ENCODE measurements at places on chromosomes 7 and 10.
A peak's percentile ranks its signal among the peaks of the same experiment; 100 is the strongest.

DNA sequence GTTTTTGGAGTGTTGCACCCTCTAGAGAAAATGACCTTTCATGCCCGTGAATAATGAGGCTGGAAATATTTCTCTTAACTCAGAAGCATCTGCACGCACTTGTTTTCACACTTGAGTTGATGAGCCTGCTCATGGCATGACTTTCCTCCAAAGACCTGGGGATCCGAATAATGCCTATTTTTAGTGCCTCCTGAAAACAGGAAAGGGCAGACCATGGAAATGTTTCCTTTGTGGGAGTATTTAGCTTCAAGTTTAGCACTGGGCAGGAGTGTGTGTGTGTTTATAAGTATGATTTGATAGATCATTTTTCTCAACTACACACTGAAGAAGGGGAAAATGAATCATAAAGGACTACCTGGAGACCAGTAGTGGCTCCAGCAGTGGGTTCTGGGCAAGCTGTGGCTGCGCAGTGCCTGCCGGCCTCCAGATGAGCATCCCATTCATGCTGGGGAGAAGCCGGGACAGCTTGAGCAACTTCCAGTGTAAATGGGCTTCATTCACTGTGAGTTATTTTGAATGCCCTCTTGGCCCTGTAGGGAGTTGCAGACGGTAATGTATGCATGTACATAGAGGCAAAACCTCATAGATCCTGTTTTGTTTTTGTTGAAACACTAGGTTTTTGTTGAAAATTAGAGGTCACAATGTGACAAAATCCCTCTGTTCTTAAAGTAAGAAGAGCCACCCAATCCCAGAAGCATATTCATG, 117.8 kb upstream of the INSYN2A start:
- no peak for DNase-seq

DNA sequence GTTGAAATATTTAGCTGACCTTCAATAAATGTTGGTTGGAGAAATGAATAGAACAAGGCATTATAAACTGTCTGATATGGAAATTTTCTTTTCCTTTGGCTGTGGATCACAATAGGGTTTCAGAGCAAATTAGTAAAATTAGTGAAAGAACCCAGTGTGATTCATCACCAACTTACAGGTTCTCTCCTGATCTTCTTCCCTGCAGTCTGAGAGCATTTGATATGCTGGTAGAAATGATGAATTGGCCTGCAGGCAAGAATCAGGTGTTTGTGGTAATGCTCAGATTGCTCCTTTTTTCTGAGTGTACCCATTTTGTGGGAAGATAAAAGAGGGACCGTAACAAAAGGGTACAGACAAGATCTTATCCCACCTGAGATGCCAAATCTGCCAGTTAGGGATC, 51.9 kb downstream of the BTAF1 start:
- DNase-seq, result no peak

GRCh38 chr7:47787249-47788069, 160.8 kb downstream of the PKD1L1 start:
- DNase-seq, result no peak

GRCh38 chr7:116679500-116679899, 7.5 kb downstream of the MET start:
- no peak for DNase-seq

GRCh38 chr10:51399840-51400239, 299.6 kb downstream of the CSTF2T start:
- DNase-seq, result no peak

- DNase-seq, result no peak
Measured at GRCh38 chr7:891805-892204, 15.5 kb downstream of the GET4 start.

DNA sequence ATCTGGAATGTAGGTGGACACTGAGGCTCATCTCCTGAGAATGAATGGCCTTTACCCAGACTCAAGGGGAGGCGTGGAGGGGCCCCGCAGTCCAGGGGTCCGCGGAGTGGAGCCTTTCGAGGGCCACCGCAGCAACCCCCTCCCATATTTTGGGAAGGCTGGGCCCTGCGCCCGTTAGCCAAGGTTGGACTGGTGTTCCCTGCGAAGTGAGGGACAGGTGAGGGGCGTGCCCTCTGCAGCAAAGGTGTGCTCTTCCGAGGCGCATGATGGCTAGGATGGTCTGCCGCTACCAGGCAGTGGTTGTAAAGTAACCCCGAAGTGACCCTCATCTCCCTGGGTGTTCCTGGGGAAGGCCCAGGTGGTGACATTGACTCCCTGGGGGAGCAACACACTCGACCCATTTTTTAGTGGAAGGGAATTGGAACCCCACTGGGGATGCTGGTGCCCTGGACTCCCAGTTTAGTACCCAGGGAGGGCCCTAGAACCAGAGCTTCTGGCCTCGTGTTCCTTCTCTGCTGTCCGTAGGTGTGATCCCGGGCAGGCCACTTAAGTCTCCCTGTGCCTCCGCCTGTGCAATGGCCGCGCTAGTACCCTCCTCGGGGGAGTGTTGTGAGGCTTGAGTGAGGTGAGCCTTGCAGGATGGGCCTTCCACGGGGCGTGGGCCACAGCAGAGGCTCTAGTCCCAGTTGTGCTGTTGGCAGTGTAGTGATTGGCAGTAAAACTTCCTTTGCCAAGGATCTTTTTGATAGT, 779 bp downstream of the FAM241B start:
- no peak for DNase-seq

GRCh38 chr7:128876127-128876526, 13.5 kb downstream of the ATP6V1F start:
- no peak for DNase-seq

- DNase-seq, result no peak
Measured at GRCh38 chr10:124279298-124279697, 139.4 kb downstream of the OAT start.

GRCh38 chr10:98474628-98475027, 27.9 kb upstream of the HPS1 start:
- no peak for DNase-seq

DNA sequence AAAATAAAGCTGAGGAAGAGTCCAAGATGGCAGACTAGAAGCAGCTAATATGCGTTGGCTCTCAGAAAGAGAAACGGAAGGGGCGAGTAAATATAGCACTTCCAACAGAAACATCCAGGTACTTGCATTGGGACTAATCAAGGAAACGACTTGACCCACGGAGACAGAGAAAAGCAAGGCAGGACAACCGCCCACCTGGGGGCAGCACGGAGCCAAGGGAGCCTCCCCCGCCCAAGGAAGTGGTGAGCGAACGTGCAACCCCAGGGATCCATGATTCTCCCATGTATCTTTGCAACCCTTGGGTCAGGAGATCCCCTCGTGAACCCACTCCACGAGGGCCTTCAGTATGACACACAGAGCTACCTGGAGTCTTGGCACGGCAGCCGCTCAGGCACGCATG, 45.4 kb upstream of the GRM3 start:
- DNase-seq, result no peak

GRCh38 chr7:43756368-43757072, 2.0 kb upstream of the BLVRA start:
- DNase-seq, result no peak

DNA sequence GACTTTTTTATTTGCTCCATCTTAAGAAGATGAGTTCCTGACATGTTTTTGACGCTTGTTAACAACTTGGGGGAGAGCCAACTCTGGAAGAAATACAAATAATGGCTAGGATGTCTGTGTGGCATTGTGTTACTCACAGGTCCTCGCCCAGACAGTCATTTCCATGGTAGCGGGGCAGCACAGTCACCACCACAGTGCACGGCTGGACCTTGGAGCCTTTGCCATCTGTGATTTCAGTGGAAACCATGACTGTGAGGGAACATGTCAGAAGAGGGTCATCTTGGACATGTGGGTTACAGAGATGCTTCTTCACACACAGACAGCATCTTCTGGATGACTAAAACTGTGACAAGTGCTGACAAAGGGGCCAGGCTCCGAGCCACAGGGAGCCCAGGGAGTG, 74.5 kb downstream of the PKD1L1 start:
- DNase-seq, result no peak

DNA sequence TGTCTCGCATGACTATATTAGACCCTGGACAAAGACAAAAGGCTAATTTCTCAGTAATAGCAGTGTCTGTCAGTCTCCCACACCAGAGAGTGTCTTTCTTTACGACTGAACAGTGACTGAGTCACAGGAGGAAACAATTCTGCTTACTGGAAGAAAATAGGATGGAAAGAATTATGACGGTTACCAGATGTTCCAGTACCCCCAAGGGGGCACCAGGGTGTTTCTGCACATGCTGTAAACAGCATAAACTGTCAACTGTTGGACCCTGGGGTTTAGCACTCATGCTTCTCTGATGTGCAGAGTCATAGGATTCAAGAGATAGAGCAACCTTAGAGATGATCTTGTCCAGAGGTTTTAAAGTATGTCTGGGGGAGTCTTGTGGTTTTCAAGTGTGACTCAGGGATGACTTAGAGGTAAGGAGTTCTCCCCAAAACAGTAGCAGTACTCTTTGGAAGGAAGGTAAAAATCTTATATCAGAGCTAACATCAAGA, 291.7 kb downstream of the THSD7A start:
- no peak for DNase-seq

- no peak for DNase-seq
Measured at GRCh38 chr7:7943951-7944350, 24.6 kb upstream of the GLCCI1 start.

- DNase-seq, result no peak
Measured at GRCh38 chr10:29486433-29486832, 148.3 kb downstream of the SVIL start.

DNA sequence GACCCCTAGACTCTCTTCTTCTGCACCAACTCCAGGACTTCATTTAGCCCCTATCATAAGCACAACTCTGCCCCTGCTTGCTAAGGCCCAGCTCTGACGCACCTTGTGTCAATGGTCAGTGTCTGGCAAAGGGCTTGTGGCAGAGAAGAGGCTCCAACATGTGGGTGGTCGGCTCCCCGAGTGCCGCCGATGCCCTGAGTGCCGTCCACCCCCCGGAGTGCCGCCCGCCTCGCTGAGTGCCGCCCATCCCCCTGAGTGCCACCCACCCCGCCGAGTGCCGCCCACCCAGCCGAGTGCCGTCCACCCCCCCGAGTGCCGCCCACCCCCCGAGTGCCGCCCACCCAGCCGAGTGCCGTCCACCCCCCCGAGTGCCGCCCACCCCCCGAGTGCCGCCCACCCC, 50.3 kb downstream of the ASB13 start:
- no peak for DNase-seq

GRCh38 chr10:24207781-24208611, 942 bp upstream of the KIAA1217 start:
- DNase-seq, result no peak

DNA sequence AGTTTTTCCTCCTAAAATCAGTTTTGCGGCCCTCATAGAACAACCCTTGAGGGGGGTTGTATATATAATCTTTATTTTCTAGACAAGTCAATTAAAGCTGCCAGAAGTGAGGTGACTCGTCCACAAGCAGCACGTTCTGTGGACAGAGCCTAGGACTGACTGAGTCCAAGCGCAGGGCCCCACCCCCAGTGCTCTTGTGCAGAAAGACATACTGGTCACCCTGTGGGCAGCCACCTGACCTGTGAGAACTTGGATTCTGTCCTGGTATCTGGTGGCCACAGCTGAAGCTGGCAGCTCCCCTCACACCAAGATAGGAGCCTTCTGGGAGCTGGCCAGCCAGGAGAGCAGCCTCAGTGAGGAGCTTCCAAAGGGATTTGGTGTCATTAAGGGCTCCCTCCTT, 89.3 kb downstream of the GRK5 start:
- no peak for DNase-seq

- DNase-seq, result no peak
Measured at GRCh38 chr10:62907470-62908212, 91.5 kb upstream of the EGR2 start.

- peak; percentile 16 for DNase-seq
Measured at GRCh38 chr7:112422842-112423496, 27.3 kb upstream of the IFRD1 start.

DNA sequence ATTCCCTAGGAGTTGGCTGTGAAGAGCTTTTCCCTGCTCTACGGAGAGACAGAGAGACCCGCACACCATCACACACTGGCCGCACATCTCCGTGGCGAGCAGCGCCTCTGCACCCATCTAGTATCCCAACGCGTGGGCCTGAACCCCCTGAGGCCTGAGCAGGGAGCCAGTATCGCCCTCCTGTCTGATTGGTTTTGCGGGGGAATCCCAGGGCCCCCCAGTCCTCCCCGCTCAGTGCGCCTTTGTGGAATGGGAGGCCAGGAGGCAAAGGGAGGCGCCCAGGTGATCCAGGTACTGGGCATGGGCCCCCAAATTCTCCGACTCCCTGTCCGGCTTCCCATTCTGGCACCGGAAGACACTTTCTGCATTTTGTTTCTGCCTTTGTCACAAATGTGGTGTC, 344.3 kb downstream of the GLRX3 start:
- no peak for DNase-seq

- DNase-seq, result no peak
Measured at GRCh38 chr10:4385231-4385870, 440.7 kb upstream of the AKR1E2 start.

DNA sequence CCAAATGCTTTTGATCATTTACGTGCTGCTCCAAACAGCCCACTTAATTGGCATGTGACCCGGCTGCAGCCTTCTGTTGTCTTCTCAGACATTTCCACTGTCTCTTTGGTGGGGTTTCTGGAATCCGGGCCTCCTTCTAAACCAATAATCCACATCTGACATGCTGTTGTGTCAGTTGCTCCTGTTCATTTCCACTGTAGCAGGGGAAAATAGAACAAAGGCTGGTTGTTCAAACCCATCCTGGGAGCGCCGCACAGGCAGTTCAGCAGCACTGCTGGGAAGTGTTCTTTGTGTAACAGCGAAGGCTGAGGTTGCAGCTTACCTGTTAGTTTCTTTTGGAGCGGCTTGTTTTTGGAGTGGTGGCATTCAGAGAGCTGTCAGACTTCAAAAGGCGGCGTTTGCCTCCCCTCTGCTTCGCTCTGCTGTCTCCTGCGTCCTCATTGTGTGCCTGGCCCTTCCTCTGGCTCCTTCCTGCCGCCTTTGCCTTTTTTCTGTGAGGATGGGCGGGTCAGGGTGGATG, 149.4 kb downstream of the SNX10 start:
- no peak for DNase-seq

- DNase-seq, result no peak
Measured at GRCh38 chr7:43769281-43769680, 10.8 kb downstream of the BLVRA start.

- no peak for DNase-seq
Measured at GRCh38 chr10:1044146-1044545, 4.8 kb downstream of the IDI1 start.

DNA sequence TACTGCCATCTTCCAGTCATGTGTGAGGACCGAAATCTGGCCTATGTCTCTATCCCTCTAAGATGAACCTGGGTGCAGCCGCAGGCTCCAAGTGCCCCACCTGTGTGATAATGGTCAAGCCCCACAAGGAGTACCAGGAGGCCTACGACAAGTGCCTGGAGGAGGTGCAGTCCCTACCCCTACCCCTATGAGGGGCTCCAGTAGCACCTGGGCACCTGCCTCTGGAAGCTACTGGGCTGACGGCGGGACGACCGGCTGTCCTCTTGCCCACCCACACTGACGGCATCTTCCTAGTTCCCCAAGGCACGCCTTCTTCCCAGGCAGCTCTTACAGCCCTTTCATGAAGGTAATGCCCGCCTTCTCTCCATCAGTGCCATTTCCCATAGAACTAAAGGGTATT, 47.4 kb downstream of the HOXA1 start:
- DNase-seq, result no peak

- no peak for DNase-seq
Measured at GRCh38 chr10:35307297-35307696, 29.0 kb upstream of the CCNY start.
